Skin of body (tissue), 3 donors: ENCODE measurements at places on chromosomes 12 and 14.

DNA sequence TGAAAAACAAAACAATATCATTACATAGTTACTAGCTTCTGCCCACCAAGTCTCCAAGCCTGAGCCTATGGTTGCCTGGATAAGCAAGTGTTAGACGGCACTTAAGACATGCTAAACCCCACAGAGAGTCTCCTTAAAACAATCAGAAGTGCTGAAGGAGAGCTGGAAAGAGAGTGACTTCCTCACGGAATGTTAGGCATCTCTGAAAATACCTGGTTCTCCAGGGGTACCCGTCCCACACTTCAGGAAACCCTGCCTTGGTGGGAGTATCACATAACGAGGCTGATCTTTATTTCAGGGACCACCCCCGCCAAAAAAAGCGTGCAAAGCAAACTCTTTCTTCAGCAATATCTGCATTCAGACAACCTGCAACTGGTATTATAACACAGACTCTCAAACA lies 18.3 kb downstream of the LHX5 start:
- DNase-seq: no peak

- DNase-seq: no peak
These were observed 393.8 kb downstream of the NPAS3 start for GRCh38 chr14:33332497-33332896.

GRCh38 chr14:99538275-99538674 lies 57.1 kb downstream of the CCNK start:
- no peak for DNase-seq

GRCh38 chr12:104213952-104214351 lies 1.6 kb upstream of the TXNRD1 start:
- peak; percentile 82 for DNase-seq

DNA sequence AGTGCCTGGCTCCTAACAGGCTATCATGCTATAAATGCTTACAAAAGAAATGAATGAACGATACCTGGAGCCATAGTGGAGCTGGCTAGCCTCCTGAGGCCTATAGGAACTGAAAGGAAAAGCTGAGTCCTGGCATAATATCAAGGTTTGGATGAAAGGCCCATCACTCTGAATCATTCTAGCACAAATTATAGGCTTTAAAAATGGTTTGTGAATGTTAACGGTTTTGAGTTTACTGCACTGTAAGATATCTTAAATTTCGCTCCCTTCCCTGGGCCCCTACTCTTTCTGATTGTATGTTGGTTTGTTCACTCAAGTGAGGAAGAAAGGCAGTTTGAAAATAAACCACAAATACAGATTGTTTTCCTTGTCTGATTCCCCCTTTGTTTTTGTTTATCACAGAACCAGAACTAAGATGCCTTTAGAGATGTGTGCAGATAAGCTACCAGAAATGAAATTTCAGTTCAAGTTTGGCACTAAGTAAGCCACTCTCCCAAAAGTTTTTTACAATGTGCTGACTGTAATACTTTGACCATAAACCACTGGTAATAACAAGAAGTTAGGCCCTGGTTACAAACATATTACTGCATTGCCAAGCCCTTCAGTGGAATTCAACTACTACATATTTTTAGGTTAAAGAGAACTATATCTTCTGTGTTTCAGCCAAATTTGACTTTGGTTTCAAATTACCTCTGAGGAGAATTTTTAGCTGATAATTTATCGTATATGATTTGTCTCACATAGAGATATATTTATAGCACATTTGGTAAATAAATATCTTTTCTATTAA lies 89.5 kb downstream of the ALX1 start:
- no peak for DNase-seq

DNA sequence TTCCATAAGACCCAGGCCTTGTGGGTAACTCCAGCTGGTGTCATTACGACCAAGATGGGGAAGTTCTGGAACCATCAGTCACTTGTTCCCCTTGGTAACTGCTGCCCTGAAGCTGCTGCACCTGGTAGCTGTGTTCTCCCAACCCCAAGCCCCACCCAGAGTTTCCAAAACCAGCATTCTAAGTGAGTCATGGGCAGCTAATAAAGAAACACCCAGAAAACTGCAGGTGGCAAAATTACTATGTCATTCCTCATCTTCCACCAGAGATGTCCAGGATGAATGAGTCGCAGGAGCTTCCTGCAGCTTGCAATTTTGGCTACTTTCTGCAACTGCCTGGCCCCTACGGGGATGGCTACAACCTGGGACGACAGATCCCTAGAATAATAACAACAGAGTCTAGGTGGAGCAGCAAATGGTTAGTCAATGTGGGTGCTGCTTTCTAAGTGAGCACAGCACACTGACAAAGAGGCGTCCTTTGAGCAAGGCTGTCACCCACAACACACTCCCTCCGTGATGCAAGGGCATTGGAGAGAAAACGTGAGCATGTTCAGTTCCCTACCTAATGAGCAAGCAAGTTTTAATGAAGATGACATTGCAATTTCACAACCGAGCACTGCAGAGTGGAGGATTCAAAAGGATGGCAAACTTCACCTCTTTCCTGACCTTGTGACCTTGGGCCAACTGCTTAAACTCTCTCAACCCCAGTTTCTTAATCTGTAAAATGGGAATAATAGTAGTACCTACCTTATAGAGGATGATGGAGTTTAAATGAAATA lies 301.4 kb upstream of the NOS1 start:
- DNase-seq: no peak

- DNase-seq: no peak
These were observed 20.5 kb downstream of the VCPKMT start for GRCh38 chr14:50095895-50096294.

DNA sequence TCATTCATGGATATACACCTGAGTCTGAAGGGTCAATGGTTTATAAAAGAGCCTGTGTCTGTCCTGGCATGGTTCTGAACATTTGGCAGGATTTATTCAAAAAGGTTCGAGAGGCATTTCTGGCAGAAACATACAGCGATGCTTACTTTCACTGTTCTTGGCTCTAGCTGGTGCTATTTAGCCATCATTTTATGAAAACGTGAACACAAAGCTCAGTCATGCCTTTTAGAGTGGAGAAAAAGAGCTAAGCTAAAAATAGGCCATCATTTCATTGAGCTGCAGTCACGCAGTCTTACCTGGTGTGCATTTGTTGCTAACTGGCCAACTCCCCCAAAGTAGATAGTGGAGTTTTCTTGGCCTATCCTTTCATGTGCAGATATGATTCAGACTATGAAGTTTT lies 1209.5 kb downstream of the SLC16A7 start:
- DNase-seq: no peak
